Kidney (tissue), 22 donors: ENCODE measurements at places on chromosomes 2 and 18.

GRCh38 chr2:37802211-37802752 lies 122.8 kb upstream of the RMDN2 start:
- no peaks in the 10 kb centered on the region for H3K36me3 ChIP-seq
- no peaks in the 10 kb centered on the region for H3K4me1 ChIP-seq
- DNase-seq, result no peak
- H3K27me3 ChIP-seq, result no peaks in the 10 kb centered on the region
- no peak overlapping the region for H3K27ac ChIP-seq

DNA sequence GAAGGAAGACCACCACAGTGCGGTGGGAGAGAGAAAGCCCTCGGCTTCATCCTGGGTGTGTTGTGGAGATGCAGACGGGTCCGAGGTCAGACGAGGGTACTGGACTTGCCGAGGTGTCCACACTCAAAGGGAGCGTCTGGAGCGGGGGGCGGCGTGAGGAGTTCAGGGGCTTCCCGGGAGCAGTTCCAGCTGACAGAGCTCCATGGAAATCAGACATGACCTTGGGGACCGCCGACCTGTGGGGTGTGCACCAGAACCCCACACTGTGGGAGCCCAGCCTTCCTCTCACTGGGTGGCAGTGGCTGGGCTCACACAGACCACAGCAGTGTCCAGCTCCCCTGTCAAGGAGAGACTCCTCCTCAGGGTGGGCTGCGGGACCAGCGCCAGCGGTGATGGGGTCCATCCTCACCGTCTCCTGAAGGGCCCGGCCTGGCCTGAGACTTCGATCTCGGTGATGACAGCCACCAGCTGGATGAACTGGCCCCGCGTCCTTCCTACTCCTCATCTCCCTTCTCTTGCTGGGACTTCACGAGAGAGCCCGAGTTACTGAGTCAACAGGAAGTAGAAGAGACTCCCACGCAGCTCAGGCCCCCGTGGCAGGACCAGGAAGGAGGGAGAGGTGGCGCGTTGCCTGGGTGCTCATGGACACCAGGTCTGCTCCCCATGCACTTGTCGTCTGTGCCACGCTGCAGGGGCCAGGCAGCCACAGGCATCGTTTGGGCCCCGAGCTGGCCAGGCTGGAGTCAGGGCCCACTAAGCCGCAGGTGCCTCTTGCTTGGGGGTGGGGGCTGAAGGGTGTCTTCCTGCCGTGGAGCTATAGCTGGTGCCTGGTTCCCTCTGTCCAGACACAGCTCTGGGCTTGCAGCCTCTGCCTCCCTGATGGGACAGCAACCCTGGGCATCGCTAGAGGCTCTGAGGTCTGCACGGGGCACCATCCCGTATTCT lies 101.9 kb upstream of the CTDP1 start:
- no peak overlapping the region for H3K4me3 ChIP-seq
- no peaks in the 10 kb centered on the region for H3K4me1 ChIP-seq
- H3K27ac ChIP-seq, result no peak overlapping the region
- H3K36me3 ChIP-seq, result no peaks in the 10 kb centered on the region

DNA sequence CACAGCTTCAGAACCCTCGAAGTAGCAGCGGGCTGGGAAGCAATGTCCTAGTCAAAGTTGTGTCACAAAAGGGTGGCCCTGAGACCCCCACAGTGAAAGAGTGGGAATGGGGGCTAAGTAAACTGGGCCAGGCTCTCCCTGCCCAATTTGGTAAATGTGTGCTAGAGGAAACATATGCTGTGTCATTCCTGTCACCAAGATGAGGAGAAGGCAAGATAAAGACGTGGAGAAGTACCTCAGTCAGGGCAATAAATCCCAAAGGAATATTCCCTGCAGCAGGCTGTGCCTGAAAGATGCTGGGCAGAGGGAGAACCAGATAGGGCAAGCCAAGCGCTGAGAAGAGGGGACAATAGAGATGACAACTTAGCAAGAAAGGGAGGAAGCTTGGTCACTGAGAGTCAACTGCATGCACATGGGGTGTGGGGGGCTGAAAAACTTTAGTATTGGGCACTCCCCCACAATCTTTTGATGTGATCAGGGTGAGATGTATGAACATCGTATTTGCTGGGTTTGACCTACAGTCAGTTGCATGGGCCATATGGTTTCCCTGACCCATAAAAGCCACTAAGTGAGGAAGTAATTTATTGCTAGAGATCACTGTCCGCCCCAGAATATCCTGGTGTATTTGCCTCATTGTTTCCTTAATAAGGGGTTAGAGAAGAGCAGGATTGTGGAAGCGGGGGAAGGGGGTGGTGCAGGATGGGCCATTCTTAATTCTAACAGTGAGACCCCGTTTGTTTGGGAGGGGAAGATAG lies 49.9 kb upstream of the CXCR4 start:
- no peak overlapping the region for H3K4me3 ChIP-seq
- DNase-seq, result no peak
- H3K27ac ChIP-seq, result no peak overlapping the region
- no peaks in the 10 kb centered on the region for H3K4me1 ChIP-seq

- H3K27me3 ChIP-seq, result no peaks in the 10 kb centered on the region
- H3K4me1 ChIP-seq, result peaks cover 29% of the 10 kb centered on the region
- no peaks in the 10 kb centered on the region for H3K36me3 ChIP-seq
- no peak overlapping the region for H3K27ac ChIP-seq
These were observed 638 bp upstream of the LPIN1 start for GRCh38 chr2:11745613-11746375.

DNA sequence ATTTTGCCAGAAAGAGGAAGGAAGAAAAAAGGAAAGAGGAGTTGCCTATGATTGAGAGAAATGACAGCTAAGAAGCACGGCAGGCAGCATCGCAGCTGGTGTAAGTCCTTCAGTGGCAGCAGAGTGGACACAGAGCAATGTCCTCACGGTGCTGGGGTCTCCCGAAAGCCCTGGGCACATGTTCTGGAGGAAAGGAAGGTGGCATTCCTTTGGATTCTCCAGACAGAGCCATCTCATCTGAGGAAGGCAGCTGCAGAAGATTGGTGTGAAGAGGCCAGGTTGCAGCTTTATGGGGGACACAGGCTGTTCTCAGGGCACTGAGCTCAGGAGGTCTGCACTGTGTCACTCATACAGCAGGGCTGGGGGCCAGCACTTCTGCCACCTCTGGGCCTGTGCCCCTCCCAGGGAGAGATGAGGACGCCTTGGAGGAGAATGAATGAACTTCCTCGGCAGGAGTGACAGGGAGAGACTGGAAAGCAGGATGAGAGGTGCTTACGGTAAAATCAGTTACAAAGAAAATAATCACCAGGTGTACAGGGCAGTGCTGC lies 252.0 kb upstream of the MYT1L start:
- H3K27ac ChIP-seq, result no peak overlapping the region
- H3K4me3 ChIP-seq, result no peak overlapping the region
- H3K27me3 ChIP-seq, result no peaks in the 10 kb centered on the region
- no peak for DNase-seq
- no peaks in the 10 kb centered on the region for H3K4me1 ChIP-seq

- H3K4me1 ChIP-seq, result no peaks in the 10 kb centered on the region
- H3K4me3 ChIP-seq, result no peak overlapping the region
- no peaks in the 10 kb centered on the region for H3K36me3 ChIP-seq
- H3K27ac ChIP-seq, result no peak overlapping the region
These were observed 97.5 kb upstream of the FSHR start for GRCh38 chr2:49251766-49252165.

GRCh38 chr18:73693091-73693490 lies 454.5 kb downstream of the FBXO15 start:
- H3K4me1 ChIP-seq, result no peaks in the 10 kb centered on the region
- no peaks in the 10 kb centered on the region for H3K36me3 ChIP-seq
- H3K4me3 ChIP-seq, result no peak overlapping the region
- no peak for DNase-seq

GRCh38 chr2:196088203-196088602 lies 19.6 kb upstream of the DNAH7 start:
- no peaks in the 10 kb centered on the region for H3K36me3 ChIP-seq
- no peak overlapping the region for H3K4me3 ChIP-seq
- no peak overlapping the region for H3K27ac ChIP-seq
- DNase-seq, result no peak
- H3K27me3 ChIP-seq, result no peaks in the 10 kb centered on the region

DNA sequence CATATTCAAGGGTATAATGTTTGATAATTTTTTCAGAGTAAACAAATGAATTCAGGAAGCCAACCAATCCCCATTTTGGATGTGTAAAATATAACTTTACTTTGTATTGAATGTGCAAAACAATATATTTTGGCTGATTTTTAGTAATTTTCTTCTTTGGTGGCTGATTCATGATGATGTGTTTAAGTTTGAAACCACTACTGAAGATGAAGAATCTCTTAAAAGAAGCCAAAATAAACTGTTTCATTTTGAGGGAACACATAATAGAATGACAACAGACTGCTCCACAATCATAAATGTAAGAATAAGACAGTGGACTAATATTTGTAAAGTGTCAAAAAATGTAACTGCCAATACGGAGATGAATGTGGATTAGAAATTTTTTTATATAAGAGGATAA lies 52.5 kb upstream of the TRIM43 start:
- H3K4me3 ChIP-seq, result no peak overlapping the region
- no peak overlapping the region for H3K27ac ChIP-seq
- no peaks in the 10 kb centered on the region for H3K27me3 ChIP-seq
- no peaks in the 10 kb centered on the region for H3K36me3 ChIP-seq
- no peaks in the 10 kb centered on the region for H3K4me1 ChIP-seq

- no peak overlapping the region for H3K27ac ChIP-seq
- no peaks in the 10 kb centered on the region for H3K4me1 ChIP-seq
- no peaks in the 10 kb centered on the region for H3K36me3 ChIP-seq
These were observed 102.1 kb downstream of the MYOM1 start for GRCh38 chr18:3117493-3118192.
